Cortex of kidney (tissue), 1 donor: ENCODE measurements at places on chromosomes 5 and 9.

- no peak for DNase-seq
Measured at GRCh38 chr5:119341452-119342349, 14.1 kb upstream of the TNFAIP8 start.

DNA sequence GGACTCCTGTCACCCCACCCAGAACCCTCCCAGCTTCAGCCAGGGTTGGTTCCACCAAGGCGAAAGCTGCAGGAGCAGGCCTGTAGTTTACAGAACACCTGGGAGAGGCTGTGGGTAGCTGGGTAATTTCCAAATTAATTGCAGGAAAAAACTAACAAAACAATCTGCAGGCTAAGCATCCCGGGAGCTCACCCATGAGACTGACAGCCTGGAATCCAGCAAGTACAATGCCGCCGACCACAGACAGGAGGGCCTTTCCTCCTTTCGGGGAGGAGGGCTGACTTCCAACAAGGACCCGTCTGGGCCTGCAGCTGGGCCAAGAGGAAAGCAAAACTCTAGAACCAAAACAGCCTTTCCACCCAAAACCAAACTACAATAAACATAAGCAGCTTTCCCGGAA, 10.3 kb downstream of the FOXE1 start:
- DNase-seq: no peak

GRCh38 chr5:40986666-40987065, 77.4 kb downstream of the C7 start:
- DNase-seq: no peak

DNA sequence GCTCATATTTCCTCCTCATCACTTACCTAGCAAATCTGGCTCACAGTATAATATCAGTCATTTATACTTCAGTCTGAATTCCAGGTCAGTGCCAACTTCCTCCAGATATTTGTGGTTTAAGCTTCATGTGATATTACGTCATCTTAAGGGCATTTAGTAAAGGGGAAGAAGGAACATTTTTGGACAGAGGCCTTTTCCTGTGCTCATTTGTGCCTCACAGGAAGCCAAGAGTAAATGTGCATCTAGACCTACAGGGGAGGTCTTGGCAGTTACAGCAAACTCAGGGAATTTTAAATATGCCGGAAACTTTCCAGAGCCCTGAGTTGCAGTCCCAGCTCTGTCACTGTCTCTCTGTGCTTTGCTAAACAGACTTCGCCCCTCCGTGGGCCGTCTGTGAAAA, 12.3 kb upstream of the KCNIP1 start:
- no peak for DNase-seq
